ENCODE measurements at places on chromosomes 1 and 21. TPM values are rescaled to one million over a fixed set of nuclear protein-coding genes. Genes with fewer than 3 reads are reported as not detected.

Gene CD101
- 0.22 TPM for total RNA-seq

Gene FCER1G
- not detected for total RNA-seq

Gene TMEM269
- total RNA-seq: 0.05 TPM

Gene NT5C1A
- 0.06 TPM for total RNA-seq

Gene HES3
- total RNA-seq: not detected
